ENCODE measurements at places on chromosomes 11 and 22.
A peak's percentile ranks its signal among the peaks of the same experiment; 100 is the strongest.

DNA sequence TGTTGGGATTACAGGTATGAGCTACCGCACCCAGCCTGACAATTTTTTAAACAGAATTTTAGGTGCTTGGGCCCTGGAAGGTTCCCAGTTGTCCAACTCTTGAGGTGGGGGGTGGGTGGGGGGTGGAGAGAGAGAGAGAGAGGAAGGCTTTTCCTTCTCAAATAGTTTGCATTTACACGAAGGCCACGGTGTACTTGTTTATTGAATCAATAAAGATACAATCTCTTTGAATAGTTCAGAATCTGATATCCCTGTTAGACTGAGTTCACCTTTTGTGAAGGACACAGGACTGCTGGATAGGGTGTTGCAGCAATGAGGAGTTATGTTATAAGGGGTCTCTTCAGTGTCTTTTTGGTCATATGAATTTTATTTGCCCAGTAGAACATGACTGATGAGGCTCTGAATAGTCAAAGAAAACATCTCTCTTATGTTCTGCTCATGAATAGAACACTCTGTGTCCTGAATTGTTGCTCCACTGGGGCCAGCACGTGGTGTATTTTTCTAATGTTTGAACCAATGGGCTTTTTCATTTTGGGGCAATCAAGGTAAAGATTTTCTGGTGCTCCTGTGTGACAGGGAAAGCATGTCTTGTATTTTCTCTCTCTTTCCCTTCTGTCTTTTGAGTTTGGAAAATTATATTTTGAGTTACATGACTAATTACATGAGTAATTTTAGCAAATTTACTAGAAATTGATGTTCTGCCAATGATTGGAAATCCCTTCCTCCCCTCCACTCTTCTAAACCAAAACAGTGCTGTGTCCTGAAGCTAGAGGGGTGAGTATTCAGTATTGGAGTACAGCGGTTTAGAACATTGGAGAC, 61.7 kb downstream of the PTPRJ start:
- DNase-seq: no peak

GRCh38 chr22:38802671-38803121, 8.8 kb upstream of the DNAL4 start:
- DNase-seq: no peak

DNA sequence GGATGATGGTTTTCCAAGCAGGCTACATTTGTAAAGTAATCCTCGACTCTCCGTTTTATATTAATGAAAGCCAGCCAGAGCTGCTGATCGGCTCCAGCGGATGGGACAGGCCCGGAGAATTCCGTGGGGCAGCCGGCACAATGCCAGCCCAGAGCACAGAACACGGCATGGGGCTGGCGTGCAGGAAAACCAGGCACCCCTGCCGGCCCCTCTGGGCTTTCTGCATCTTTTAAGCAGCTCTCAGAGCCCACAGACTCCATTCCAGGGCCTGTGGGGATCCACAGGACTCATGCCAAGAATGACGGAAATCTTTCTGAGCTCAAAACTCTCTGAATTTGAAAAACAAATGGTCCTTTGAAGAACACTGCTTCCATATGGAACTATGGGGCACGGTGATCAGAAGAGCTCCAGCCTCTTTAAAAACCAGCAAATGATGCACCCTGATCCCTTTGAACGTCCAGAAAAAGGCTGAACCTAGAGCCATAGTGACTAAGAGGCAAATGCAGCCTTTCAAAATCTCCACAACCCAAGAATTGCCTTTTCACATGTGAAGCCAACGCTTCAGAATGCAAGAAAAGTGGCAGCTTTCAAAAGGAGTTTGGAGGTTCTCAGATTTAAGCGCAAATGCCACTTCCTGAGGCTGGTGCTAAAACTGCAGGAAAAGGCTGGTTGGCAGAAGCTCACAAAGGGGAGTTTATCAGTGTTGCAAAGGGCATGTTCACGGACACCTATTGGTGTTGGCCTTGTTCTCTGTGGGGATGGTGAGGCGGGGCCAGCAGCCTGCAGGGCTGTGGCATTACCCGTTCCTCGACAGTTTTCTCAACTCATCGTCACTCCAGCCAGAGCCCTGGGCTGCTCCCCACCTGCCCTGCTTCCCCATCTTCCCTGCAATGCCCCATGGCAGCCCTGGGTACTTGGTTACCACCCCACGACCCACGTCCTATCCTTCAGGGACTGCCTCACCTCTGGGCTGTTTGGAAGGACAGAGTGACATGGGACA, 212.5 kb downstream of the CTTN start:
- DNase-seq: no peak

DNA sequence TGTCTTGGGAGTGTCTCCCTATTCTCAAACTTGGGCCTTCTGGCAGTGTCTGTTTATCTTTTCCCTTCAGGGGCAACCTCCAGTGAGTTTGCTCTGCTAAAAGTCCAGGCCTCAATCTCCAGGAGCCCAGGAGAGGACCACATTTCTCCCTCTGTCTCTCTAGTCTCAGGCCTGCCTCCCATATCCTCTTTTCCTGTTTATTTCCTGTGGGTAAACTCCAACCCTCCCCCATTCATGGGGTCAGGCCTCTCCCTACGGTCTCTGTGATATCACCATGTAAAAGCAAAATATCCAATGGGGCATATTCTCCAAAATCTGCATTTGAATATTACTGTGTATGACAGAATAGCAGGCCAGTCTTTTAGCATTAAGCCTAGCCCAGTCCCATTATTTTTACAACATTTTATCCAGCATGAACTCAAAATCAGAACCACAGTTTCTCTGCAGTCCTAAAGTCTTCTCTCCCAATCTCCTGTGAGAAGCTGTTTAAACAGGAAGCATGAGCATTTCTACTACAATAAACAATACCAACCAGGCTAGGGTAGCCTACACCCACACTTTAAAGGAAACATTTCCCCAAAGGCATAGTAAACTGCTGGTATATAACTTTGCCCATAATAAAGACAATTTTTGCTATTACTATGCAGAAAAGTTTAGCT, 18.0 kb upstream of the TMEM135 start:
- DNase-seq: no peak

GRCh38 chr11:111429066-111429506, 50.0 kb upstream of the POU2AF1 start:
- DNase-seq: peak; percentile 37

DNA sequence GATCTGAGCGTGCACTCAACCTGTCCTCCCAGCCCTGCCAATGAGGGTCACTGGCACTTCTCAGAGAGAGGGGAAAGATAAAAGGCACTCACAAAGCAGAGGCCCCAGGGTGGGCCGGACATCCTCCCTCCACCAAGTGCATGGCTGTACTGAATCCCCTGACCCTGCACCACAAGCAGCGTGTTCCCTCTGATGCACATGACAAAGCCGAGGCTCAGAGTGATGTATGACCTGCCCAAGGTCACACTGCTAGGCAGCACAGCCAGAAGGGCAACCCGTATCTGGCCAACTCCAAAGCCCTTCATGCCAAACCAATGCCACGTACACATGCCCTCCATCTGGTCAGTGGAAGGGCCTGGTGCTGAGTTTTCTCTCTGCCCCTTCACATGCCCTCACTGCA, 22.1 kb downstream of the SPATA19 start:
- no peak for DNase-seq

GRCh38 chr22:47190957-47191670, 428.7 kb downstream of the TBC1D22A start:
- no peak for DNase-seq

DNA sequence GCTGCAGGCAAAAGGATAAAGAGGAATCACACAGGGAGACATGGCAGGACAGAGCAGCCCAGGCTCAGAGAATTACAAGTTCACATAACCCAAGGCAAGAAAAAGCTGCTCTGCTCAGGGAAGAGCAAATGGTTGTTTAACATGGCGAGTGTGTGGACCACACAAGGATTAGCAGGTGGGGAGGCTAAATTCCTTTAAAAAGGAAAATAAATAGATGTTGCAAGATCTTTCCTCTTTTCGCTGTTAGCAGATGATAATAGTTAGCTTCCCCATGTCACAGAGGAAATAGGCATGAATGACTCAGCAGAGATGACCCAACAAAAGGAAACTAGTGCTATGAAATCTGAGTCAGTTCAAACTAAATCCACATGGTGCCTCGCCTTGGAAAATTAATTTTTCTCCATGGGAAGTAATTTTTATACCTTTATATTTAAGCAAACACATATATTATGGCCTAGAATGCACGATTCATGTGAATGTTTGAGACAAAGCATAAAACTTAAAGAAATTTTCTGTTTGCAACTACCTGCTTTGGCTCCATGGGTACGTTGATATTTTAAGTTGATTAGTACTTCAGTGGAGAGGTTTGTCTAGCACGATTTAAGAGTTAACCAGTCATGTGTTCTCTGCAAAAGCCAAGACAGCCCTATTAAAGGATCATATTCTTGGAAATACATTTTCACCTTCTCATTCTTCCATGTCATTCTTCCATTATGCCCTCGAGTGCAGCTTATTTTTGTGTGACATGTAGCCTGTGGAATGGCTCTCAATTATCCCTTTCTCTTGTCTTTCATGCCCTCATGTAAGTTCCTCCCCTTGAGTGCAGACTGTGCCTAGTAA, 38.5 kb upstream of the FJX1 start:
- no peak for DNase-seq

GRCh38 chr11:113473983-113474361, 1.2 kb downstream of the DRD2 start:
- no peak for DNase-seq

DNA sequence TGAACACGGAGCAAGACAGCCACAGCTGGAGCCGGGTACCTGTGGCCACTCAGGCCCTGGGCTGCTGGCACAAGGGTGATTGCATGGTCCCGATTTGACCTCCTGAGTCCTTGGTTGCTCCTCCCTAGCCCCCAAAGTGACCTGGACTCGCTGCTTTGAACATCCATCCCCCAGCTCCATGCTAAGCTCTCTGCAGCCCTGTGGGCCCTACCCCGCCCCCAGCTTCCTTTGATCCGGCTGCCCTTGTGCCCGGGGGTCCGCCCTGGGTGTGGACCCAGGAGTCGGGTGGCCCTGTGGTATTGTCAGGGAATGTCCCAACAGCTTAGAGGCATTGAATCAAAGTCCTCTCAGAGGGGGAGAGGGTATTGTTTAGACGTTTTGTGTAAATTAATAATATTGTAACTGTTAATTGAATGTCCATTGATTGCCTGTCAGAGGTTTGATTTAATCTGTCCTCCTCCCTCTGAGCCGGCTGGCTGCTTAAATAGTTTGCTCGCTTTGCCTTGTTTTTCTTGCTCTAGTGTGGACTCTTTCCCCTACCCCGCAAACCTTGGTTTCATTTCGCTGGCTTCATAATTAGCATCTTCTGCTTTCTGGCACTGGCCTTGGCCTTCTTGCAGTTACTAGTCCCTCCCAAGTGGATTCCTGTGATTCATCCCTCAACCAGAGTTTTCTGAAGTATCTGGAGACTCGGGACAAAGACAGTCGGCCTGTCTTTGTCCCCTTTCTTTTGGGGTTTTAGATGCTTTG, 20.7 kb downstream of the GRIK4 start:
- no peak for DNase-seq

- no peak for DNase-seq
These were observed 480 bp upstream of the MTMR2 start for GRCh38 chr11:95924414-95924760.
